ENCODE measurements at places on chromosomes 3 and 15. TPM values are rescaled to one million over a fixed set of nuclear protein-coding genes. Genes with fewer than 3 reads are reported as not detected.

GRCh38 chr15:66842710-66843441 is 140.8 kb downstream of the SMAD6 start:
- DNase-seq, result no peak

- no peak for DNase-seq
These were observed at the start of gene GRAMD2A for GRCh38 chr15:72197460-72198355. Gene GRAMD2A (minus strand): TSS chr15:72197787.

DNA sequence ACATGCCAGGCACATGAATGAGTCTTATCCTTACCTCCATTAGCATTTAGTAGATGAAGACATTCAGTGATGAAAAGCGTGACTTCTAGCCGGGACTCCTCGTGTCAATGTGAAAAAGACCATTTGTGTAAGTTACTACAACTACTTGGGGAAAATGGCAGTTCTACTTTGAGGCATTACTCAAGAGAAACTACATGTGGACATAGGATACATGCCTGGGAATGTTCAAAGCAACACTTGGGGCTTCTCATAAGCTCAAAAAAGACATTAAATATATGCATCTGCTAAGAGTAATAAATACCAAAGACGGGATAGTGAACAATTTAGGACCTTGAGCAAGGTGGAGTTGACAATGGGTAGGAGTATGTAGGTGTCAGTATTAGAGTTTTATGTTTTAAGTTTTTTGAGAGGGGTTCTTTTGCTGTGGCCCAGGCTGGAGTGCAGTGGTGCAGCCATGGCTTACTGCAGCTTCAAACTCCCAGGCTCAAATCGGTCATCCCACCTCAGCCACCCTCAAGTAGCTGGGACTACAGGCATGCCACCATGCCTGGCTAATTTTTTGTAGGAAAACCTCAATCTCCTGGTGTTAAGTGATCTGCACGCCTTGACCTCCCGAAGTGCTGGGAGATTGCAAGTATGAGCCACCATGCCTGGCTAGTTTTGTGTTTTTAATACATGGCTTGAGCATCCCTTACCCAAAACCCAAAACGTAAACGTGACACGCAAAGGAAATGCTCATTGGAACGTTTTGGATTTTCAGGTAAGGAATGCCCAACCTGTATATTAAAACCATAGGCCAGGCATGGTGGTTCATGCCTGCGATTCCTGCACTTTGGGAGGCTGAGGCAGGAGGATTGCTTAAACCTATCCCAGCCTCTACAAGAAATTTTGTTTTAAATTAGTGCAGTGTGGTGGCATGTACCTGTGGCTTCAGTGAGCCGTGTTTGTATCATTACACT is 3.9 kb downstream of the RPLP1 start:
- no peak for DNase-seq

GRCh38 chr3:26418553-26418952 is 204.0 kb upstream of the LRRC3B start:
- DNase-seq, result no peak

CYP1A1 gene
- total RNA-seq, result 1.2 TPM
